ENCODE measurements at places on chromosomes 11 and 22.

DNA sequence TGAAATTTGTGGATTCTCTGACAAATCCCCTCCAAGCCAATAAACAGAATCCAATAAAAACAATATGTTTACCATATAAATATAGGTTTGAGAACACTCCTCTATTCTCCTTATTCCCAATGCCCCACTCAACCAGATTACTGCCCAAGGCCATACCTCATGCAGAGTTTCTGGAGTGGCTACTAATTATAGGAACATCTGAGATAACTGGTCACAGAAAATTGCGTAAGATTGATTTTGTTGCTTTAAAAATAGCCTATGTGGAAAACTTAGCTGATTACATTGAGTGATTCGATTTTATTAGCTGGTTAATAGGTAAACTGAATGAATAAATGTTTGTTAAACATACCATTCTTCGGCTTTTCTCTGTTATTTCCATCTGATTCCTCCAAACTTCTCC, 48.0 kb downstream of the ME3 start:
- no peak for DNase-seq

DNA sequence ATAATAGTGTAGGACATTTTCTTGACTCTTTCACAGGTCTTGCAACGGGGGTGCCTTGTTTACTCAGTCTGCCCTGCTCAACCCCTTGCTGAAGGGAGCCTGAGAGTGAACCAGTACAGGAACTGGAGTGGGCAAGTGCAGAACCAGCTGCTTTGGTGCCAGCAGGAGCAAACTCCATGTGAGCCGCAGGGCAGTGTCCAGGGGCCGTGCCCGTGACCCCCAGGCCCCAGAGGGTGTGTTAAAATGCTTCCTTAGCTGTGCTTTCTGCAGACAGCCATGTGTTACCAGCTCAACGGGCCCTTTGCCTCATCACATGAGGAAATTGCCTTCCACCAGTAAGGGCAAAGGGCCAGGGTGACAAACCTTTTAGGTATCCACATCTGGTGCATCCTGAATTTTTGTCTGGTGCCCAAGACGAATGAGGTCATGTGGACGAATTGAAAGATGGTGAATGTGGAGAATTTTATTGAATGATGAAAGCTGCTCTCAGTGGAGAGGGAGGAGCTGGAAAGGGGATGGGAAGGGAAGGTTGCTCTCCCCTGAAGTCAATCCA, 53.6 kb upstream of the OR5D13 start:
- no peak for DNase-seq

DNA sequence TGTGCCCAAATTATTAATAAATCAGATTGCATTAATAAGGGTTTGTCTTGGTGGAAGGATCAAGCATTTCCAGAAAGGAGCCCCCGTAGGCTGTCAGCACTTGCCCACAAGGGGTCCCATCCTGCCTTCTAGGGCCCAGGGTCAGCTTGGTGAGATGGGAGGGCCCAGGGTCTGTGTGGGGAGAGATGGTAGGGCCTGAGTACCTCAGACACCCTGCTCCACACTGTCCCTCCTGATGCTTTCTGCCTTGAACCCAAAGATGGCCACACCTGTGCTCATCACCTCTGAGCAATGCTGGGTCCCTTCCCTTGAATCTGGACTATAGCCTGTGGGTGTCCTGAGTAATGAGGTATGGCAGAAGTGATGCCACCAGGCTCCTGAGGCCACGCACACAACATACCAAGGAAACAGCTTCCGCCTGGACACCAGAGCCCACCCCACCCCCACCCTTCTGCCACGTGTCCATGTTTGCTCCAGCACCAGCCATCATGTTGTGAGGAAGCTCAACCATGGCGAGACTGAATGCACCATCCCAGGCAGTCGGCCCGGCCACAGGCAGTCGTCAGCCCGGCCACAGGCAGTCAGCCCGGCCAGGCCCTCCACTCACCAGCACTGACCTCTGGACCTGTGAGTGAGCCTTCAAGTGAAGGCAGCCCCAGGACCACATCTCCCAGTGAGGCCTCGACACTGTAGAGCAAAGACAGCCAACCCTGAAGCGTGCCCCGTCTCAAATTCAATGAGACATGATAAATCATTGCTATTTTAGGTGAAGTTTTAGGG, 6.8 kb downstream of the BET1L start:
- no peak for DNase-seq

DNA sequence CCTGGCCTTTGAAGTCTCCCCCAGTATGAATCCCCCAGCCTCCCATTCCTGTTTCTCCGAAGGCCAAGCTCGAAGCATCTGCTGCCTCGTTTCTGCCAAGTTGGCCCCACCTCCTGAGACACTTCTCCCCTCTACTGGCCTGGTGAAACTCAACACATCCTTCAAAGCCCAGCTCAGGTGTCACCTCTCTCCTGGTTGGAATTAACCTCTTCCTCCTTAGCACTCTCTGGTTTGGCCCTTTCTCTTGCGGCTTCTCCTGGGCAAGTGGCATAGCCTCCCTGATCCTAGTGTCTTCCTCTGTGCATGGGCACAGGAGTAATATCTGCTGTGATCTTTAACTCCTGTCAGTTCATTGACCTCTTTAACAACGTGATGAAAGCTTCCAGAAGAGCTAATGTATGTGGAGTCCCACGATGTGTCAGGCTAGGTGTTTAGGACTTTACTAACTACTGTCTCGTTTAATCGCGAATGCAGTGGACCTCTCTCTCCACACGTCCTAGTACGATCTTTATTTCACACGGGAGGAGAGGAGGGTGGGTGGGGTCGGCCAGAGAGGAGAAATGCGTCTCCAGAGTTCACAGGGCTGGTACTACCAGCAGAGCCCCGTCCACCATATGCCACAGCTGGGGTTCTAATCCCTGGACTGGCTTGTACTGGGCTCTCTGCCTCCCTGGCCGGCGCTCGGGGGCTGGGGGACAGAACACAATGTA, 826 bp upstream of the PTPRJ start:
- DNase-seq = no peak

GRCh38 chr11:28223994-28224393, 115.8 kb downstream of the METTL15 start:
- DNase-seq = no peak

DNA sequence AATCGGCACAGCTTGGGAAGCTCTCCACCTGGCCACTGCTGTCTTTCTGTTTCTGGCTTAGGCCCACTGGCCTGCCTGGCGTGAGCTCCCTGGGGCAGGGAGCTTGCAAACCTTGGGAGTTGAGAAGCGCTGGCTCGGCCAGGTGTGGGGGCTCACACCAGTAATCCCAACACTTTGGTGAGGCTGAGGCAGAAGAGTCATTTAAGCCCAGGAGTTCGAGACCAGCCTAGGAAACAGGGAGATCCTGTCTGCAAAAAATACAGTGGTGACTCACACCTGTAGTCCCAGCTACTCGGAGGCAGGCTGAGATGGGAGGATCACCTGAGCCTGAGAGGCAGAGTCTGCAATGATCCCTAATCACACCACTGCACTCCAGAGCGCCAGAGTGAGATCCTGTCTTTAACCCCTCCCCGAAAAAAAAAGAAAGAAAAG, 4.0 kb downstream of the AP5B1 start:
- no peak for DNase-seq

DNA sequence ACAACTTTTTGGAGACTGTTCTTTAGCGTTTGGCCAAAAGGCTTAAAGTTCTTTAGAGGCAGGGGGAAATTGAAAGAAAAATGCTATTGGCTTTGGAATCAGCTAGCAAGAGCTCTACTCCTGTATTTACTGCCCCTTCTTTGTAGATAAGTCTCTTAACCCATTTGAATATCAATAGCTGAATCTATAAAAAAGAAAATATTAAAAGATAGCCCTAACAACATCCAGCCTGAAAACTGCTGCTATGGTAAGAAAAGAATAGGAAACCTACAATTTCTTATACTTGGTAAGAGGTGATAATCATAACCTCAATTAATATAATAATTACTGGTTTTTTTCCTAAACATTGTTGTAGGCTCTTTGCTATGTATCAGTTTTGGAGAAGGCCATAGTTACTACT, at the start of gene OR5B12:
OR5B12 (minus strand) TSS at position 101 of the 400 bp plus-strand sequence. CDS start 2,085 bp downstream, outside the sequence.
- DNase-seq = no peak

GRCh38 chr11:67119585-67120391, 725 bp downstream of the KDM2A start:
- peak; percentile 34 for DNase-seq

DNA sequence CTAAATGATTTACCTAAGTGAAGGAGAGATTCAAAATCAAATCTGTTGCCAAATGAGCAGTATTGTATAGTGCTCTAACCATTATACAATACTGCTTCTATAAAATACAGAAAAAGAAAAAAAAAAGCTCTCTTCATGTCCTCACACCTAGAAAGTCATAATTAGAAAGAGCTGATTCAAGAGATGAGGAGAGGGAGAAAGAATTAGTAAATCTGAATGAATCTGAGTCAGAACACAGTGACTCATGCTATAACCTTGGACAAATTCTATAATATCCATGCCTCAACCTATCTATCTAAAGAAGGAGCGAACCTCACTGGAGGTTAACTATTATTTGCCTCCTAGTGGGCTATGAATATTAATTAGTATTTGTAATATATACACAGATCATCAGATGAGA, 29.4 kb downstream of the AMBRA1 start:
- DNase-seq = no peak

DNA sequence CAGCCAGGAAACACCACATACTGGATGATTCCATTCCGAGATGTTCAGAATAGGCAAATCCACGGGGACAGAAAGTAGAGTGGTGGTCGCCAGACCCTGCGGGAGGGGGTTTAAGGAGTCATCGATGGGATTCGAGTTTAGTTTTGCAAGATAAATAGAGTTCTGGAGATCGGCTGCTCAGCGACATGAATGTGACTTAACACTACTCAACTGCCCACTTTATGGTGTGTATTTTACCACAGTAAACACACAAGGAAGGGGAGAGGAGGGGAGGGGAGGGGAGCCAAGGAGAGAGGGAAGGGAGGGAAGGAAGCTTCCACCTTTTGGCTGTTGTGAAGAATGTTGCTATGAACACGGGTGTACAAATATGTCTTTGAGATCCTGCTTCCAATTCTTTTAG, 10.4 kb upstream of the ARHGAP8 start:
- DNase-seq = no peak

All from hindlimb muscle (tissue), 1 donor.